Right ventricle myocardium inferior (tissue), 1 donor: ENCODE measurements at places on chromosomes 4 and X. TPM values are rescaled to one million over a fixed set of nuclear protein-coding genes. Genes with fewer than 3 reads are reported as not detected.

ZBTB49 gene
- 4.0 TPM for total RNA-seq

DNA sequence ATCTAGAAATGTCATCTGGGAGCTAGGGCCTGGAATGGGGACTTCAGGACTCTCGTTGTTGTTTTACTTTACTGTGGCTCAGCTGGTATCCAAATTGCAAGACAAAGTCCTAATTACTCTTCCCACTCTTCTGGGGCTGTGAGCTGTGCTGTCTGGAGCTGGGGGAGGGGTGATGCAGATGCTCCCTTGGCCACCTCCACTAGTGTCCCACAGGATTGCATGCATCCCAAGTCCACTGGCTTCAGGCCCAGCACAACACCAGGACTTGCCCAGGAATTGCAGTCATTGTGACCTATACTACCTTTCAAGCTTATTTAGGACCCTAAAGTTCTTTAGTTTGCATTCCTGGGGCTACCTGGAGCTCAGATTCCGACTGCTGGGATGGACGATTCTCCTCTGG lies 366.1 kb upstream of the FAM47C start:
- no peak for DNase-seq

GRCh38 chr4:3879681-3880614 lies 113.8 kb downstream of the ADRA2C start:
- DNase-seq = no peak

- DNase-seq = no peak
Observed at GRCh38 chrX:130162094-130162735, 3.4 kb downstream of the AIFM1 start.

- no peak for DNase-seq
Observed at GRCh38 chr4:6662591-6662990, 22.1 kb downstream of the MRFAP1 start.

GRCh38 chr4:77877167-77877566 lies 14.5 kb downstream of the MRPL1 start:
- DNase-seq = no peak

ARHGAP4 gene
- 9.7 TPM for total RNA-seq
